ENCODE measurements at places on chromosomes 13 and 19.

DNA sequence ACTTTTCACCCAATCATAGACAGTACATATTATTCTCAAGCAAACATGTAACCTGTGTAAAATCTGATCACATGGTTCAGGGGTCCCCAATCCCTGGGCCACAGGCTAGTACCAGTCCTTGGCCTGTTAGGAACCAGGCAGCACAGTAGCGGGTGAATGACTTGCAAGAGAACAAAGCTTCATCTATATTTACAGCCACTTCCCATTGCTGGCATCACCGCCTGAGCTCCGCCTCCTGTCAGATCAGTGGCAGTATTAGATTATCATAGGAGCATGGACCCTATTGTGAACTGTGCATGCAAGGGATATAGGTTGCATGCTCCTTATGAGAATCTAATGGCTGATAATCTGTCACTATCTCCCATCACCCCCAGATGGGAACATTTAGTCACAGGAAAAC lies 133.1 kb downstream of the MAB21L1 start:
- no peak for DNase-seq

DNA sequence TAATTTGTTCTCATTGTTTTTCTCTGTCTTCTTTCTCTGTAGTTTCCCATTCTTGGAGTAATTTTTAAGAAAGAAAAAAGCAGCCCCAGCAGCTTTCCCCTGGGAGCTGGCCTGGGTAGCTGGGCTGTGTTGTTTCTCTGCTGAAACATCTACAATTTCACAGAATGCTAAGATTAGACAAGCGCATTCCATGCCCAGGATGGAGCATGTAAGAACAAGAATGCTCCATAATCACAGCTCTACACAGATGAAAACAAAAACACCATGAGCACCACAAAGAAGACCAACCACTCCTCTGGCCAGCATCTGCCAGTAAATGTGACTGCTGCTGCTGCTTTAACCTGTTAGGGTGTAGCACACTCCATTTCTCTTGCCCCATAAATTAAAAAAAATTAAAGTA lies 239.2 kb upstream of the SLITRK1 start:
- peak; percentile 0 for DNase-seq

DNA sequence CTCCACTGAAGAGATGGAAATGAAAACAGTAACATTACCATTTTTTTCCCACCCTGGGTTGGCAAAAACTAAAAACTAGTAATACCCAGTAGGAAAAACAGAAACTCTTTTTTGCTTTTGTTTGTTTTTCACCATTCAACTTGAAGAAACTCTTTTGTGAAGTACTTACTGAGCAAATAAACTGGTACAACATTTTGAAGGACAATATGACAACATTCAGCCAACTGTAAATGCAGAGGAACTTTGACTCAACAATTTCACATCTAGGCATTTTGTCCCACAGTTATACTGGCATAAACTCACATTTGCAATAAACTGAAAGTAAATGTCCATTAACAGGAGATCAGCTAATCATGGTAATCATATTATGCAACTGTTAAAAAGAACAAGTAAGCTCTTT lies 152.5 kb downstream of the RNF17 start:
- no peak for DNase-seq

DNA sequence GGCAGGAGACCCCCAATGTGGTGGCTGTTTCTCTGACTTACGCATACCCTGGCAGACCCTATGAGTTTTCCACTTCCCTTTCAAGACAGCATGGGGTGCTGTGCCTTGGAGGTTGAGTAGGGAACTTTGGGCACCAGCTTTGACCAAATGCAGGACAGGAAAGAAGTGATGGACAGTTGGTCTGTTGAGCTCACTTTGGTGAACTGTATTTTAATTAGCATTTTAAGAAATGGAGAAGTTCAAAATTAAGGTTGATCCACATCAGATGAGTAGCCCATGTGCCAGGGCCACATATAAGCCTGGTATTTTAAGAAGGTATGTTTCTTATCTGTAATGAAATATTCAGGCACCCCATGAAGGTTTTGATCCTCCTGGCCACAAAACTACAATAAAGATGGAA lies 46.1 kb upstream of the RAP2A start:
- no peak for DNase-seq

DNA sequence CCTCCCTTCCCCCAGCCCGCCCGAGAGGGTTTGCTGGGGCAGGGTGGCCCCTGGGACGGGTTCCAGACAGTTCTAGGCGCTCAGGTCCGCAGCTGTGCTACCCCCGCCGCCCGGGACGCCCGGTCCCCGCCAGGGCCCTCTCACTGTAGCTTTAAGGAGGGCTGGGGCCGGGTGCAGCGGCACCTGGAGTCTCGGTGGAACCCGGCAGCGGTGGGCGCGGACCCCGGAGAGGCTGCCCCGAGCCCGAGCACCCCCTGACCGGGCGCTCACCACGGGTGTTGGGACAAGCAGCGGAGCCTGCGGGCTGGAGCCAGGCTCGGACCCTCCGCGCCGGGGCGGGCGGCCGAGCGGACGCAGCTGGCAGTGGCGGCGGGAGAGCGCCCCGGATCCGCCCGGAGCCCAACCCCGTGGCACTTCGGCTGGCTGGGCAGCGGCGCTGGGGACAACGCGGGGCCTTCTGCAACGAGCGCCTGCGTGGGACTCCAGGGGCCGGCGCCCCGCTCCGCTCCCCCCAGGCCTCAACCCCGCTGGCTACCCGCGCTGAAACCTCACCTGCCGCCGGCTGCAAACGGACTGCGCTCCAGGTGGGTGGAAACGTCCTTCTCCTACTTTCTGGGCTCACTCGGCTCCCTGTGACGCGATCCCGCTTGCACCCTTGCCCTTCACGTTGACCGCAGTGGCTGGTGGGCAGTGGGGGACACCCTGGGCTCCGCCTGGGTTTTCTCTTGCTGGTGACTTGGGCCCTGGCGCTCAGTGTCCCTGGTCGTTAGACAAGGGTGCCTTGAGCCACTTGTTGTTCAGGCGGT lies 81.1 kb downstream of the ZNF429 start:
- DNase-seq, result no peak

- DNase-seq, result no peak
These were observed 50.4 kb upstream of the CYSLTR2 start for GRCh38 chr13:48603375-48603774.

GRCh38 chr19:54955376-54955775 lies 8.0 kb upstream of the NLRP7 start:
- DNase-seq, result peak; percentile 23

GRCh38 chr19:40578442-40578908 lies 1.8 kb downstream of the SHKBP1 start:
- peak; percentile 24 for DNase-seq

DNA sequence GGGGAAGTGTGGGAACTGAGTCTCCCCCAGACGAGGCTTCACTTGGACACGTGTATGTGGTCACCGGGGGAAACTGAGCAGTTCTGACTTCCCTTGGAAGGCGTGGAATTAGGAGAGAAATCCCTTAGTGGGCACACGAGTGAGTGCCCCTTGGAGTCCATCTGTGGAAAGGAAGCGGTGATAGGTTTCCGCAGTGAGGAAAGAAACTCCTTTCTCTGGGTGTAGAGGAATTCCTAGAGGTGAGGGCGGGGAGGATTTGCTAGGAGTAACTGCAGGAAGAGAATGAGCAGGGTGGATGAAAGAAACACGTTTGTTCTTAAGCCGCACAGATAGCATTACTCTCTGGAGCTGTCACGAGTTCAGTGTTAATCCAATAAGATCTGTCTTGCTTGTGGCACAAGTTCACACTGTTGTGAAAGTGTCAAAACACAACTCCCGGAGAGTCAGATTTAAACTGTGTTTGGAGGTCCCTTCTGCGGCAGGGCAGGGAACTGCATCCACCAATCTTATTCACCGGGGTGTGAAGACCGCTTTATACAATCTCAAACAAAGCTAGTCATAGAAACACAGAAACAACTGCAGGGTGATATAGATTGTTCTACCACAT lies 1.2 kb downstream of the KL start:
- DNase-seq, result peak; percentile 22

DNA sequence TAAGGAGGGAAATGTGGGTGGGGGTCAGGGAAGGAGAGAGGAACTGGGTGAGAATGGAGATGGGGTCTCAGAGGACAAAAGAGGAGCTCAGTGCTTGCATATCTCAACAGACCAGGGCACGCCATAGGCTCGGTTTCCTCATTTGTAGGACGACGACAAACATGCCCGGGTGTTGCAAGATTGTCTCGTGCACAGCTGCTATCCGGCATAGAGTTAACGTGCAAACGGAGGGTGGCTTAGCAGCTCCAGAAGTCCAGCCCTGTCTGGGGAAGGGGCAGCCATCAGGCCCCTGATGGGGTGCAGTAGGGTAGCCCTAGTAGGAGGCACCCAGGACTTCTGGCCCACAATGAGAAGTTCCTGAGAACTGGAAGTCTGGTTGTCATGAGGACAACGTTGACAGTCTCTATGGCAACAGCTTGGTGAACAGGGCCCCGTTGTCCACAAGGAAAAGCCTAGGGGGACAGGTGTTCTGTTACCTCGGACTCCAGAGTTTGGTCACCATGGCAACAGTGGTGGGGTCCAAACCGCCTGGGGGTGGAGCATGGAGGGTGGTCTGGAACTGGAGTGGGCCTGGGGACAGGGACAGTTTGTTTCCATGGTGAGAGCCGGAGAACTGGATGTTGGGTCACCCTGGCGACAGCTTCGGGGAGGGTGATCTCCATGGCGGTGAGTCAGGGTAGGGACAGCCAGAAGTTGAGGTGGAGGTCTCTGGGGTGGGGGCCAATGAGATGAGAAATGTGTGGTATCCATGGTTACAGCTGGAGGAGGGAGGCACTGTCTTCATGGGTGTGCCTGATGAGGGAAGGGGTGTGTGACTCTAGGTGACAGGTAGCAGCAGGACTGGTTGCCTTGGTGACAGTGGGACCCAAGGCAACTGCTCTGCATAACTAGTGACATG lies 16.8 kb downstream of the TM6SF2 start:
- no peak for DNase-seq

- DNase-seq, result no peak
These were observed 3.1 kb upstream of the NKPD1 start for GRCh38 chr19:45163751-45164460.
